ENCODE measurements at places on chromosomes 1 and 21. TPM values are rescaled to one million over a fixed set of nuclear protein-coding genes. Genes with fewer than 3 reads are reported as not detected.

The OLFML2B gene
- 3.4 TPM for total RNA-seq

The CXADR gene
- total RNA-seq, result 0.60 TPM

The NUP210L gene
- total RNA-seq, result not detected

The BEND5 gene
- 6.9 TPM for total RNA-seq

The C1orf185 gene
- not detected for total RNA-seq

The APH1A gene
- total RNA-seq, result 92.4 TPM

The HES5 gene
- not detected for total RNA-seq

The LRRIQ3 gene
- total RNA-seq, result 1.9 TPM

The CD84 gene
- not detected for total RNA-seq

The COA6 gene
- total RNA-seq, result 18.5 TPM

The MNDA gene
- not detected for total RNA-seq

The TMIGD3 gene
- total RNA-seq, result not detected

The SAMD13 gene
- 1.2 TPM for total RNA-seq

The RXFP4 gene
- not detected for total RNA-seq

The MATN1 gene
- under 0.01 TPM for total RNA-seq

The DEPDC1 gene
- total RNA-seq, result 0.43 TPM

The IFNGR2 gene
- 55.1 TPM for total RNA-seq

The ACKR1 gene
- total RNA-seq, result 2.9 TPM

The BSND gene
- not detected for total RNA-seq
